8988T (cell line): ENCODE measurements at places on chromosomes 3 and 15.

DNA sequence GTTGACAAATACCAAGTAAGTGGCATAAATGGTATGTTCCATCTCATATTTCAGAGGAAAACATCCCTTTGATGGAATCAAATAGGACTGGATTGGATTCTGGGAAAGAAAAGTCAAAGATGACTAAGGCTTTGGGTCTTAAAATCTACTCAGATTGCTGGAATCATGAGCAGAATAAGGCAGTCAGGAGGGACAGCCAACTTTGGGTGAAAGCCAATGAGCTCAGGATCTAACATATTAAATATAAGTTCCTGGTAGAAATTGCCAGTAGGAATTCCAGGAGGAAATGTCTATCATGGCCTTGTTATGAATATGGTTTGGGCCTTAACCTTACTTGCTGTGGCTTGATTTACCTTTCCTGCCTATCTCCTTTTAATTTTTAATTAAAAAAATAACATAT, 55.3 kb downstream of the ISL2 start:
- no peak for DNase-seq

- no peak for DNase-seq
Observed at GRCh38 chr3:131142580-131142979, 115.9 kb downstream of the NEK11 start.

DNA sequence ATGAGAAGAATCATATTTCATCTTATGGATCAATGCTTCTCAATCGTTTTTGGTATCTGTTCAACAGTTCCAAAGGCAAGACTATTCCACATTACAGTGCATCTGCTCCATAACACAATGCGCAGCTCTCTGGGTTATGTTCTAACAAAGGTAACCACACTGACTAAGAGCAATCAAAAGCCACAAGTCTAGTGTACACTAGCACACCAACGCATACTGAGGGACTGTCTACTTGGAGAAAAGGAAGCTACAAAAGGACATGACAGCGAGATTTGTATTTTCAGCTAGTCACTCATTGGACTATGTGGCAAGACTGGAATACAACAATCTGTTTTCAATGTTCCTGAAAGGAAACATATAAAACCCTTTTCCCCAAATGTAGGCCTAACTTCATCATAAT, 35.8 kb downstream of the SETD2 start:
- DNase-seq = no peak

GRCh38 chr15:41930221-41930866, 36.5 kb upstream of the SPTBN5 start:
- DNase-seq = no peak

GRCh38 chr3:157460253-157460652, 23.6 kb downstream of the PTX3 start:
- no peak for DNase-seq

GRCh38 chr3:99868311-99868646, 50.6 kb downstream of the CMSS1 start:
- no peak for DNase-seq

GRCh38 chr3:27392950-27393679, 23.9 kb upstream of the NEK10 start:
- no peak for DNase-seq

GRCh38 chr3:39150803-39151631, 2.4 kb downstream of the CSRNP1 start:
- DNase-seq = no peak

- DNase-seq = no peak
Observed at GRCh38 chr3:73848173-73848906, 223.6 kb upstream of the PDZRN3 start.

DNA sequence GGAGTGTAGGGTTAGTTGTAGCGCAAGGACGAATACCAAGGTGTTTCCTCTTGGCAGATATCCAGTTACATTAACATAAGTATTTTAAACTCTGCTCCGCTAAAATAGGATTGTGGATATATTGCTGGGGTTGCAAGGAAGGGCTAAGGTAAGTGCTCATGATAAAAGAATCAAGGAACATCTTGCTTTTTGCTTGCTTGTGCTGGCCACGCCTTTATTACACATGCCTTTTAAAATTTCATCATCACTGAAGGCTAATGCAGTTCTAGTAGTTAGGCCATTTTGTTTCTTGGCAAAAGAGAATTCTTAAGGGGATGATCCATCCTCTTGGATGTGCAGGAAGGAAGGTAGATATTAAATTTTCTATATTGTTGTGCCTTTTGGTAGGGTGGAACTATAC, 415.6 kb upstream of the TPM1 start:
- DNase-seq = no peak

DNA sequence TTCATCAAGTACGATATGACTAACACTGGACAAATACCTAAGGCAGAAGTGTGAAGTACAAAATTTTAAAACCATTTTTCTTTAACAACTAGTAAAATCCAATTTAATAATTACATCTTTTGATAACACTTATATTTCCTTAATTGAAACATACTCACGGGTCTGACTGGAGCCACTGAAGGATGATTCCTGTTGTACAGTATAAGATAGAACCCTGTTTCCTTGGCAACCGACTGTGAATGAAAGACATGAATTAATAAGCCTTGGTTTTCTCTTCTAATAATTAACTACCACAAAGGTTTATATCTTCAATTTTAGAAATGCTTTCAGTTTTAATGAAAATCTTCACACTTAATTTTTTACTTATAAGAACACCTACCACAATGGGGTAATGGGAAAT, 19.4 kb downstream of the DHX36 start:
- no peak for DNase-seq

DNA sequence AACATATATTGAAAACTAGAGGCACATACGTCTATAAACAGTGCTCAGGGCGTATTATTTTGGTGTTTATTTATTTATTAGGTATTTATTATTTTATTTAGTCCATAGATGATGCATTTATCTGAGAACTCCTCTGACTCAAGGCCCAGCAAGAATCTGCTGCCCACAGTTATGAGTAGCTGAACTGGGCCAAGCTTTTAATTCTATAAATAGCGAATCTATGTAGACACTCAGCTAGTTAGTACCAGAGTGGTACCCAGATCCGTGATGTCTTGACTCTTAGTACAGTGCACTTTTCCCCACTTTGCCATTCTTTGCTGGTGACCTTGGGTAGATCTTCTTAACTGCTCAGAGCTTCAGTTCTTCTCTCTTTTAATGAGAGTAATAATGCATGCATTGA, 370.4 kb upstream of the TPRG1 start:
- DNase-seq = no peak

GRCh38 chr15:74240897-74241614, 4.9 kb downstream of the CCDC33 start:
- DNase-seq = no peak

- peak; percentile 40 for DNase-seq
Observed at GRCh38 chr3:15982667-15983196, 185.0 kb upstream of the ANKRD28 start.

GRCh38 chr3:134598763-134599545, 51.9 kb downstream of the KY start:
- DNase-seq = no peak

DNA sequence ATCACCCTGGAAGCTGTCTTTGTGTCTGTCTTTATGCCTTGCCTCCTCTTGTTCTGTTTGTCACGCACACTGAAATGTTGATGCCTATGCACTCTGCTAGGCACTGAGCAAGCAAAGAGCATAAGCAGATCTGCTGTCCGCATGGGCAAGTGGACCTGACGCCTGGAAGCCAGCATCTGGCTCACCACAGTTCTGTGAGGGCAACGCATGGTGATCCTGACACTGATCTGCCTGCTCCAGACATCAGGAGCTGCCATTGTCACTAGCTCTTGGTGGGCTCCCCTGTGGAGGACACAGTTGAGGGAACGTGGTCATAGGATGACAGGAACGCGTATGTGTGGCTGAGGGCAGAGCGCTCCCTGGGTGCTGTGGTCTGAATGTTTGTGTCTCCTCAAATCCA, 234.6 kb downstream of the ADAMTS17 start:
- DNase-seq = no peak

DNA sequence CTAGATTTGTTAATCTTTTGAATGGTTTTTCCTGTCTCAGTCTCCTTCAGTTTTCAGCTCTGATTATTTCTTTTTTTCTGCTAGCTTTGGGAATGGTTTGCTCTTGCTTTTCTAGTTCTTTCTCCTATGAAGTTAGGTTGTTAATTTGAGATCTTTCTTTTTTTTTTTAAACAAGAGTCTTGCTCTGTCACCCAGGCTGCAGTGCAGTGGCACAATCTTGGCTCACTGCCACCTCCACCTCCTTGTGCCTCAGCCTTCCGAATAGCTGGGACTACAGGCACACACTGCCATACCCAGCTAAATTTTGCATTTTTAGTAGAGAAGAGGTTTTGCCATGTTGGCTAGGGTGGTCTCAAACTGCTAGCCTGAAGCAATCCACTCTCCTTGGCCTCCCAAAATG, 56.7 kb downstream of the UQCC5 start:
- DNase-seq = no peak

DNA sequence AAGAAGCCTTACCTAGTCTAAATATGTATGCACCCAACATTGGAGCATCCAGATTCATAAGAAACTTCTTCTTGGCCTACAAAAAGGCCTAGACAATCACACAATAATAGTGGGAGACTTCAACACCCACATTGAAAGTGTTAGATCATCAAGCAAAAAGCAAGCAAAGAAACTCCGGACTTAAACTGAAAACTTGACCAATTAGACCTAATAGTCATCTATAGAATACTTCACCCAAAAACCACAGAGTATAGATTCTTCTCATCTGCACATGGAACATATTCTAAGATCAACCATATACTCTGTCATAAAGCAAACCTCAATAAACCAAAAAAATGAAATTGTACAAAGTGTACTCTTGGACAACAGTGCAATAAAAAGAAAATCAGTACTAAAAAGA, 22.3 kb upstream of the OR5K4 start:
- DNase-seq = no peak

- no peak for DNase-seq
Observed at GRCh38 chr3:125437631-125438435, 62.7 kb upstream of the ZNF148 start.

GRCh38 chr15:44207643-44208042, 12.6 kb upstream of the FRMD5 start:
- DNase-seq = no peak

- no peak for DNase-seq
Observed at GRCh38 chr3:49500732-49501609, 30.9 kb downstream of the DAG1 start.

DNA sequence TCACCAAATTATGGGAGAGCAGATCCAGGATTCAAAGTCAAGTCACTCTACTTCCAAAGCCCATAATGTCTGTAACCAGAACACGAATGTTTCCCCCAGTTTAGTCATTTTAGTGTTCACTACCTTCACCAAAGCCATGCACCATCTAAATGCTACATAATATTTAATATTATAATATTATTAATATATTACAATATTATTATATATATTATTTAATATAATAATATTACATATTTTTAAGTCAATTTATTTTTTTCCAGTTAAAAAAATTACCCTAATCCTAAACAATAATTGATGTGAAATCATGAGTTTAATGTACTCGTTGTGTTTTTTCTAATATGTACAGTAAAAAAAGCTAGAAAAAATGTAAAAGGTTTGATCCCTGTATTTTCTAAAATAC, 276.6 kb upstream of the TBL1XR1 start:
- DNase-seq = no peak

GRCh38 chr3:84567796-84568195, 391.0 kb upstream of the CADM2 start:
- no peak for DNase-seq
